ENCODE measurements at places on chromosomes 12 and 14.

- DNase-seq = no peak
Measured at GRCh38 chr12:16520328-16520727, 85.6 kb downstream of the LMO3 start.

DNA sequence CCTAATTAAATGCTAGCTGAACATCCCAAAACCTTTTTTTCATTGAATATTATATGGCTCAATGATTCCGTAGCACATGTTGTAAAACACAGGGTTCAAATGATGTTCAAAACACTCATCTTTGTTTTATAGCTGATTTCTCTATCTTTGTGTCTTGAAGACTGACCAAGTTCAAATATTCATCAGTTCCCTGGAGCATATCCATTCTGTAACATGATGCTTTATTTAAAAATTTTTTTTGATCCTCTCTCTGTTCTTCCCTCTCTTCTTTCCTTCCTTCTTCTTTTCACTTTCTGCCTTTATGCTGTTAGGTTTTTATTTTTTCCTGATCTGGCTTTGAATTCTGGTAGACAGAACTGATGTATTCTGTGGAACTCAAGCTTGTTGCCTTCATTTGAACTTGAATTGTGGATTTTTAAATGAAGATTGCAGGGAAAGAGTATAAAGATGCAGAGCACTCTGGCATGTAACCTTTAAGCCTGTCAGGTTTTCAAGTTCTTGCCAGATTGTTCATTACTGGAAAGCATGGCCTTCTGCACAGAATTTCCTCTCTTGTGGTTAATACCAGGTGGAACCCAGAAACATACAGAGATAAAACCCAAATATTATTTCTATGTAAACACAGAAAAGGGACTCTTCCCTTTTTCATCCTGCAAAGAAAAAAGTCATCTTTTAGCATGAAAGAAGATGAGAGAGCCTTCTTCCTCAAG is 39.5 kb downstream of the PROX2 start:
- DNase-seq = no peak

DNA sequence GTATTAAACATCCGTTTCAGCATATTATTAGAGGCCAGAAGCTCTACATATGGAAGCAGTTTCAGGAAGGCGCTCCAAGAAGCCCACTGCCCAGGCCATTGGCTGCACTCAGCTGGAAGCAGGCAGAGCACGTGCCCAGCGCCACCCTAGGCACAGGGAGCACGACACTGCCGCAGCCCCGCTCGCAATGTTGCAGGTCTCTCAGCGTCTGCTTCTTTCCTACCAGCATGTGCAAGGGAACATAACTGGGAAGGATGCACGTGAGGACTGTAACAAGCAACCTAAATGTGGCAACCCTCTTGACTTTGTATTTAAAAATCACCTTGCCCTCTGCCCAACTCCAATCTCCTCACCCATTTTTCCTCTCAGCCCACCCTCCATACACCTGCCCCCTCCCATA is 3.5 kb downstream of the TMEM132D start:
- DNase-seq = no peak

DNA sequence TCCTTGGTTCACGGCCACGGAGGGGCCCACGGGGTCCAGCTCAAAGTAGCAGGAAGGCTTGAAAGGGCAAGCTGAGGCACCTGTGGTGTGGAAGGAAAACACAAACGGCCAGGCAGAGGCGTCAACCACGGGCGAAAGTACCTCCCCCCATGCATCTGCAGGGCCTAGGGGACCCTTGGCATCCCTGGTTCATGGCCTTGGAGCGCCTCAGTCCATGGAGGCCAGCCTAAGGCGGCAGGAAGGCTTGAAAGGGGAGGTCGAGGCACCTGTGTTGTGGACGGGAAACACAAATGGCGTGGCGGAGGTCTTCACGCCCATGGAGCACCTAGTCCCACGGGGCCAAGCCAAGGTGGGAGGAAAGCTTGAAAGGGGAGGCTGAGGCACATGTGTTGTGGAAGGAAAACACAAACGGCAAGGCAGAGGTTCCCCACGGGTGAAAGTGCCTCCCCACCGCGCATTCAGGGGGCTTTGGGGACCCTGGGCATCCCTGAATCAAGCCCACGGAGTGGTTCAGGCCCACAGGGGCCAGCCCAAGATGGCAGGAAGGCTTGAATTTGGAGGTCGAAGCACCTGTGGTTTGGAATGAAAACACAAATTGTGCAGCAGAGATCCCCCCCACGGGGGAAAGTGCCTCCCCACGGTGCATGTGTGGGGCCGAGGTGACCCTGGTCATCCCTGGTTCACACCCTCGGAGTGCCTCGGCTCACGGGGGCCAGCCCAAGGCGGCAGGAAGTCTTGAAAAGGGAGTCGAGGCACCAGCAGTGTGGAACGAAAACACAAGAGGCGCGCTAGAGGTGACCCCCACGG is 380.8 kb downstream of the ALG10 start:
- DNase-seq = no peak

DNA sequence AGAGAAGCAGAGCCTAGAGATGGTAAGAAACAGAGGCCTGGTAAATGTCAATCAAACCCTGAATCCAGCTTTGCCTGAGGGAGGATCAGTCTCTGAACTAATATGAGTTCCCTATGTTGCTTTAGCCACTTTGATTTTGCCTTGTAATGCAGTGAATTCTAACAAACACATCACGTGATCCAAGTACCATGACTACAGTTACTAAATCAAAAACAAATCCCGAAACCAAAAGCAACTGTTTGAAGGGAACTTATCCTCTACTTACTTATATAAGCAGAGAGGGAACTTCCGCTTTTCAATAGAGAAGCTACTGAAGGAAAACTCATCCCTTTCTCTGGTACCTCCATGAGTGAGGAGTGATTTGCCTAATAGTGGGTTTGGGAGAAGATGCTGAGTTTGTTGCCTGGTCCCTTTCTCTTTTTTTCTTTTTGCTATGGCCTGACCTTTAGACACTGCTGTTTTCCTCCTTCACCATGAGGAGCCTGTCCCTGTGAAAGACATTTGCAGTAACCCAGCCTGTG is 7.7 kb upstream of the PPTC7 start:
- DNase-seq = no peak

DNA sequence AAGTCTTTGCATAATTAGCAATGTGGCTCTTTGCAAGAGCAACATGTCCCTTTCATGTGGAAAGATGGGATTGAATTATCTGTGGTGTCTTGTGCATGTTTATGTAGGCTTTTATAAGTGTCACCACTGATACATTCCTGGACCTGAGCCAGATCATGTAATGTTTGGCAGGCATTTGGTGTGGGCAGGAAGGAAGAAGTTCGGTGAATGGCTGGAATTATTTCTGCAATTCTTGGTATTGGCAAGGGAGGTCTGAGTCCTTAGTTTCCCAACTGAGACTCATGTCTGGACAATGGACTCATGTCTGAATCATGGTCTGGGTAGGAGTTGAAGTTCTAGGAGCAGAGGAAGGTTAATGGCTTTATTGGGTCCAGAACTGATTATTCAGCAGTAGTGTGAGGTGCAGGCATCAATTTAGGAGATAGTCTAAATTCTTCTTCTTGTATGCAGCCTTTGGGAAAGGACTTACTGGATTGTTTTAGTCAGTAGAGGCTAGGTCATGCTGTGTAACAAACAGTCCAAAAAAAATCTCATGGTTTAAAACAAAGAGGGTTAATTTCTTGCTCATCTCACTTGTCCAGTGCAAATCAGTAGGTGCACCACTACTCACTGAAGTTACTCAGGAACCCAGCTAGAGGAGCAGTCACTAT is 186.5 kb upstream of the LHX5 start:
- DNase-seq = peak; percentile 5

DNA sequence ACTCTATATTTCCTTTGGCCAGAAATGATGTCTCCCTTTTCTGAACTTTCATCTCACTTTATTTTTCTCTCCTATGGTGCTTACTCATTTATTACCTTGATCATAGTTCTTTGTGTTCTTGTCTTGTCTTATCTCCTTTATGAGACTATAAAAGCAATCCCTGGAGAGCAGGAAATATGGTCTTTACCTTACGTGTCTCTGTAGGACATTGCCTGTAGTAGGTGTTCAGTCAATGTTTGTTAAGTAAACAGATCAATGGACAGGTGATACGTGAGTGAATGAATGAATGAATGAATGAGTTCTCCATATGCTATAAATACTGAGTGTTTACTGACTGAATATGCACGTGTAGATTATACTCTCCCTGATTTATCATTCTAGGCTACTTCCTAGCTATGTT is 193.7 kb upstream of the HMGA2 start:
- no peak for DNase-seq

GRCh38 chr14:89186856-89187376 is 230.1 kb downstream of the FOXN3 start:
- DNase-seq = no peak

DNA sequence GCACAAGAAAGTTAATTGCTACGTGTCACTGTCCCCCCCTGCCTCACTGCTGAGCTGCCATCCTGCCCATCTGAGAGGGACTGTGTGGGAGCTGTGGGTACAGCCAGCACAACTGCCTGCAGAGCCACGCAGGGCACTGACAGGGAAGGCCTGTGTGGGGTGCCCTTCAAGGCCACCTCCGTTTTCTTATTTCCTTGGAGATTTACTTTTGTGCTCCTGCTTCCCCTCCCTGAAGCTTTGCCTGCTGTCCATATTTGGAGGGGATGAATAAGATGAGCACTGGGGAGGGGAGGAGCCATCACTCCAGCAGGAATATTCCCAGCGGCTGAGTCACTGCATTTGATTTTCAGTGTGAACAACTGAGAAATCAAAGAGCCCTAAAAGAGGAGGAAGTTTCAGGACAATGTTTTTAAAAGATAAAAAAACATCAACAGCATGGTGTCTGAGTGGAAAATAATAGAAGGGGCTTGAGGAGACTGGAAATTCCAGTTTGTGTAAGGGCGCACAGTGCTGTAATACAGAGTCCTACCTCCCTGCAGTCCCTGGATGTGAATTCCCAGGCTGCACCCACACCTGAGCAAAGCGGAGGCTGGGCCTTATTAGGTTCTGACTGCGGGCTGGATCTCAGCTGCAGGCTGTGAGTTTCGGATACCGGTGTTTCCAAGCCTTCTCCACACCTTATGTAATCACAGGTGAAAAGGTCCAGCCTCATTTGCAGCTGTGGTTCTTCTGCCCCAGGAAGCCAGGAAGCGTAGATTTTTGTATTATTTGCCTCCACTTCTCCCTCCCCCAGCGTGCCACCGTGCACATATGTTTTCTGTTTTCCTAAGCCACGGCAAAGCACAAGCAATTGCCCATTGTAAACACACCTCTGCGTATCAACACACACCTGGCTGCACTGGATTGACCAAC is 192.6 kb upstream of the BCL2L14 start:
- peak; percentile 85 for DNase-seq

GRCh38 chr14:71324767-71325272 is 417.6 kb downstream of the PCNX1 start:
- peak; percentile 6 for DNase-seq

DNA sequence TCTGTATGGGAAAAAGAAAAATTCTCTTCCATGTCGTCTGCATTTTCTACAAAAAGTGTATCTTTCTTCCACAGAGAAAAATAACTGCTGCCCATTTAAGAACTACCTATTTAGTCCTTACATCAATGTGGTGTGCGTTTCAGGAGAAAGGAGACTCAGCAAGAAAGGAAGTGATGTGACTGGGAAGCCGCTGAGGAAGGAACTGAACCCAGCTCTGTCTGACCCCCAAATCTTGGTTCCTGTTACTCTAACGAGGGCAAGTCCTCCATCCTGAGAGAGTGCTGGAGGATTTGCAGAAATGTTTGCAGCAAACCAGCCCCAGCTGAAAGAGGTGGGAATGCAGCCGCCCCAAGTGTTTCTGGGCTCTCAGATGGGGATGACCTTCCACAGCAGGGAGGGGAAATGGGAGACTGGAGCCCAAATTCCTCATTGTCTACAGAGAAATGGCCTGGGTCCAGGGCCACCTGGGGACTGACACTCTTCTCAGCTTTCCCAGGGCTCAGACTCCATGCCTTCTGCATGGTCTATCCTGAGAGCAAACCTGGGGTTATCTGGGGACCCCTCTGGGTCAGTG is 6.7 kb upstream of the MLEC start:
- no peak for DNase-seq

GRCh38 chr14:54709444-54709843 is 142.5 kb downstream of the SAMD4A start:
- no peak for DNase-seq

DNA sequence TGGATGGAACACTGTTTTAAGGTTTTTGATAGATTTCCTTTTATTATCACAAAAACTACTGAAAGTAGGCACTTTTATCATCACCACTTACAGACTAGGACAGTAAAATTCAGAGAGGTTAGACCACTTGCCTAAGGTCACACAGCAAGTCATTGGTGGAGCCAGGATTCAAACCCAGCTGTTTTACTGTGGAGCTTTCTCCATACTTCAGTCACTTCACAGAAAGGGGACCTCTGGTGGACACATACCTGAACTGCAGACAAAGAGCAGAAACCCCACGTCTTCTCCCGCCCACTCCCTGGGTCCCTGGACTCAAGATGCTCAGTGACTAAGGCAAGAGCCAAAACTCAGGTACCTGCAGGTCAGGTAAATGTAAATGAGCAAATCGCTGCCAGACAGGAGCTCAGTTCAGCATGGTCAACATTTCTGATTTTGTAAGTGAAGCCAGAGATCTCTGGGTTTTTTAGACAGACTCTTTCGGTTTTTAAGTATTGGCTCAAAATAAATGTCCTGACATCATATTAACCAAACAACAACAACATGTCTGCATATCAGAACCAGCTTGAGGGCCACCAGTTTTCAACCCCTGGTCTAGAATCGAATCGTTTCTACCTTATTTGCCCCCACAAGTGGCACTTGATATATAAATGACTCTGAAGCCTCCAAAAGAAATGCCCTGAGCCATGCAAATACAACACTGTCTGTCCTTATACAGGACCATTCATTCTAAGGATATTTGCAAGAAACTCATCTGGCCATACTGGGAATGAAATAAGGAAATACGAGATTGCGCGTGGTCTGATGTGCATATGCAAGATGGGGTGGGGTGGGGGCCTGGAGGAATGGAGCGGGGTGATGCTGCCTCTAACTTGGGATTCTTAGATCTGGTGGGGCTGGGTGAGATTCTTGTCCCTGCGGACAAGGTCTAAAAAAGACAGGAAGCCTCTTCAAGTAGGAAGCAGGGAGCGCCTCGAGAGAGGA is 110.9 kb downstream of the KSR2 start:
- DNase-seq = peak; percentile 40

- DNase-seq = no peak
Measured at GRCh38 chr14:75531660-75532317, 9.5 kb downstream of the BATF start.

DNA sequence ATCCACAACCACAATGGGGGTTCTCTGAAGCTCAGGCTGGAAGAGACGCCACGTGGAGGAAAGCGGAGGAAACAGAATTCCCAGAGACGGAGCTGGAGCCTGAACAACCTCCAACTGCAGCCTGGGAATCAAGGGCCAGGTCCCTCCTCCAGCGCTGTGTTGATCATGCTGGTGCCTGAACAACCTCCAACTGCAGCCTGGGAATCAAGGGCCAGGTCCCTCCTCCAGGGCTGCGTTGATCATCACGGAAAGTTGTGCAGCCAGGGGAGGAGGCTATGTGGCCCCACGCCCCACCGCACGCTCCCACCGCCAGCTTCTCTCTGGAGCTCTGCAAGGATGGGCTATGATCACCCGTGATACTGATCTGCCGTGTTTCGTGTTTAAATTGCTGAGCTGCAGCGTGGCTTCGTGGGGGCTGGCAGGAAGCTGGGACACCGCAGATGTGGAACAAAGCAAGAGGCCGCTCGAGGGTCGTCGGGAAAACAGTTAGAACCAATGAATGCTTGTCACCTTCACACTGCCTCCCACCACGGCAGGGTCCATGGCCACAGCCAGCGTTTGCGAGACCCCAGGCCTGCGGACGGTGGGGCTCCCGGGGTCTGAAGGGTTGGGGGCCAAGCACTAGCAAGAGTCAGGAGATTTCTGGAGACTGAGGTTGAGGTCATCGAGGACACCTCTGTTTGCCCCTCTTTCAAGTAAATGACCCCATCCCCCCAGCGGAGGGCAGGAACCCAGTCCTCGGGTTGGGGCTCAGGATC is 51.8 kb upstream of the FBRSL1 start:
- DNase-seq = no peak
